ENCODE measurements at places on chromosomes 5 and 9.
A peak's percentile ranks its signal among the peaks of the same experiment; 100 is the strongest.

DNA sequence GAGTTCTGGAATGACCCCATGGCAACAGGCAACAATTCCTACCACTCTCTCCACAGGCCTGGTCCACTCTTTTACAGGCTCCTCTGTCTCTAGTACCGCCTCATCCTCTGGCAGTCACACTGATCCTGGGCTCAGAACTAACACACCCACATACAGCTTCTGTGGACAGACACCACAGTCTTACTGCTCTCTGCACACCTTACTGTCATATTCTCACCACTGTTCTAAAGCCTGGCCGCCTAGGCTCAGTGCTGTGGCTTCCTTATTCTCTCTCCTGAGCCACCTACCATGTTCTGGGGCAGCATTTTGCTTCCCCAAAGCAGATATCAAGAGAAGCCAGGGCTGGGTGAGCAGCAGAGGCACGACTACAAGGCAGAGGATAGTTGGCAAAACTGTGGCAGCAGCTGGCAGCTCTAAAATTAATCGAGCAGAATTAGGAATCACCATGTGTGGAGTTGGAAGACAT is 14.8 kb downstream of the REEP5 start:
- no peak for DNase-seq

DNA sequence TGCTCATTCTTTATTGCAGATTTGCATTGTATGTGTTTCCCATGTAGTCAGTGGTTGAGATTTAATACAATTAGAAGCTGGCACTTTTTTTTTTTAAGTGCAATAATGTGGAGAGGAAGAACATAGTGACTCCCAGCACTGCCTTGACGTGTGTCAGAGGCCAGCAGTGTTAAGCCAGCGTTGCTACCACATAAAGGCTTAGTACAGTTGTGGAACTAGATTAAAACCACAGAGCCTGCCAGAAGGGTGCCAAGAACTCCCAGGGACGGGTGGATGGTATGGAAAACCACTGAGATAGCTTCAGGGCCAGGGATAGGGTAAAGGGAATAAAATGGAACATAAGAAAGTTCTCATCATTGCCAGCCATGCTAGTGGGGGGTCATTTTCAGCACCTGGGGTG is 142.9 kb downstream of the TRIO start:
- DNase-seq: no peak

GRCh38 chr9:70340572-70340971 is 73.9 kb downstream of the KLF9 start:
- peak; percentile 15 for DNase-seq

- no peak for DNase-seq
These were observed 111.5 kb upstream of the ZNF366 start for GRCh38 chr5:72618708-72619107.

DNA sequence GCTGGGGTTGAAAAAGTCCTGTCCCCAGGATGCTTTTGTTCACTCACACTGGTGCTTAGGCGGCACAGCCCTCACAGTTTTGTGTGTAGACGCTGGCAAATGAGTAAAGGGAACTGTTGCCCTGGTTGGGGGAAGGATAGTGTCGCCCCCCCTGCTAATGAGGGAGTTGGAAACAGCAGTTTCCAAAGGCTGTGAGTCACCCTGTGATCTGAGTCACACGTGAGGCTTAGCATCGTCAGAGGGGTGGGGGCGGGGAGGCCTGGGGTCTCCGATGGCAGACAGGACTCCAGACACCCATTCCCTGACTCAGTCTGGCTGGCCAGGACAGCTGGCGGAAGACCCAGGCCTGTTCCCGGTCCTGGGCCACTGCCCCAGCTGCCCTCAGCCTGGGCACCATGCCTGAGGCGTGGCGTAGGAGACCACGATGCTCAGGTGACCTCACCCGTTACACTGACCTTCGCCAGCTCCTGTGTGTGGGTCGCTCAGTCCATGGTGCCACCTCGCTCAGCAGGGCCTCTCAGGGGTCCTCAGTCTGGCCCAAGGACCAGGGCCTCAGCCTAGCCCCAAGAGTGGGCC is 2.9 kb downstream of the DNAJB5 start:
- no peak for DNase-seq

DNA sequence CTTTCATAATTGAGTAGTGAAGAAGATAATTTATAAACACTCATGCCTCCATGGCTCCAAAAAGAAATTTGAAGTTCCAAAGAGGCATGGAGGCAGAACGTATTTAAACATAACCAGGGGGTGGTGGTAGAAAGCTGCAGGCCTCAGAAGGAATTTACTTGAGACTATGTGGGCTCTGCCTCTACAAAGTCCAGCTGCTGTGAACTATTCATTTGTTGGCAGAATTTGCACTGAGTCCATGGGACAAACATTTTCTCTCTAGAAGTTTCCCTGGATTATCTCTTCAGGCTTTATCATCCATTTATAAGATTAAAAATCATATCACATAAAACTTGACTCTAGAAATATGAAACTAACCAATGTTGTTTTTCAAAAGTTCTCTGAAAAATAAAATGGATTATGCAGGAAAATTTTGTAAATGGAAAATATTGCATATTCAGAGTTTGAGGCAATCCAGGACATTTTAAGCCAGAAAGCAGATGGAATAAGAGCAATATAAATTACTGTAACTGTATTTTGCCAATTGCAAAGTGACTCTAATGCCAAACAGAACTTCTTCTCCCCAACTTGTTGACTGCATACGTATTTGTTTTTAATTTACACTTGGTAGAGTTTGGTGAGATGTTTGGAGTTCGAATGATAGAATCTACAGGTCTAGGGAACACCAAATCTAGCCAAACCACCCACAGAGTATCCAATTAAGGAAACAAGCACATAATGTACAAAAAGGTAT is 258.2 kb downstream of the ENC1 start:
- peak; percentile 14 for DNase-seq

DNA sequence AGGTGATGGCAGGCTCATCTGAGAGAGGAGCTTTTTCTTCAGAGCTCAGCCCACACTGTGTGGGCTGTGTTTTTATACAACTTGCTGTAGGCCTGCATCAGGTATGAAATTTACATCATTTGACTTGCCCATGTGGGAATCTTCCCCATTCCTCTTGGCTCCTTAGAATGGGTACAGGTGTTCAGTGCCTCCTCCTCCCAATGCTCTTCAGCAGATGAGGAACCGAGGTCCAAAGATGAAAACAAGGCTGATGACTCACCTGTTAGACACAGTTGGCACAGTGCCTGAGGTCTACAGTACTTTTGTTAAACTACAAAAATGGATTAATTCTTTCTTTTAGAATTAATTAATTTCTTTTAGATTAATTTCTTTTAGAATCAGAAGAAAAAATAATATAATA is 20.8 kb downstream of the PAPPA start:
- no peak for DNase-seq

- DNase-seq: peak; percentile 56
These were observed 144.5 kb upstream of the TNC start for GRCh38 chr9:115262477-115262876.

- no peak for DNase-seq
These were observed 99.4 kb upstream of the MVB12B start for GRCh38 chr9:126226991-126227936.
